ENCODE measurements at places on chromosomes 1 and 21.

DNA sequence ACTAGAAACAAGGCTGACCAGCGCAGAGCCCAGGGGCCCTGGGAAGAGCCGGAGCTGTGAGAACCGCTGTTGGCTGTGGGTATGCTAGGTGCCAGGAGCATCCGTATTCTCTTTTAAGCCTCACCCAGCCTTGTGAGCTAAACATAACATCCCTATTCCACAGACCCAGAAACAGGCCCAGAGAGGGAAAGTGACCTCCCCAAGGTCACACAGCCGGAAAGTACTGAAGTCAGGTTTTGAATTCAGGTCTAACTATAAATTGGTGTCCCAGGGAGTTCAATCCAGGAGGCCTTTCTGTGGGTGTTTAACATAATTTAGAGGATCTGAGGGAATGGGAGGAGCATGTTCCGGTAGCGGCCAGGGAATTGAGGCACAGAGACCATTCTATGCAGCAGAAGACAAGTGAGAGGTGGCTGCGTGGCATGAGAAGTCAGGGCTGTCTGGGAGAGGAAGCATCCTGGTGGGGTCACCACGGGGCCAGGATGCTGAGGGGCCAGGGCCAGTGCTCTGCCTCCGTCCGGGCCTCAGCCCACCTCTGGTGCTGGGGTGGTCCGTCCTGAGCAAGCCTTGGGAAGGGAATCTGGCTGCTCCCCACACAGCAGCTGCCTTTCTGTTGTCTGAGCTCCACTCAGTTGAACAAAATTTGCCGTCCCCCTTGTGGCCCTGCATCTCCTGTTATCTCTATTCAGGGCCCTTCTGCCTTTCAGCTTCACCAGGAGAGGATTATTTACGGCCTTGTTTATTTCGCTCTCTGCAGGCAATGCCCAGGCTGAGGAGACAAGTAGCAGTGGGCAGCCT, 338.8 kb upstream of the VAMP3 start:
- no peak for DNase-seq

GRCh38 chr1:25487628-25488027, 55.8 kb upstream of the LDLRAP1 start:
- DNase-seq, result no peak

DNA sequence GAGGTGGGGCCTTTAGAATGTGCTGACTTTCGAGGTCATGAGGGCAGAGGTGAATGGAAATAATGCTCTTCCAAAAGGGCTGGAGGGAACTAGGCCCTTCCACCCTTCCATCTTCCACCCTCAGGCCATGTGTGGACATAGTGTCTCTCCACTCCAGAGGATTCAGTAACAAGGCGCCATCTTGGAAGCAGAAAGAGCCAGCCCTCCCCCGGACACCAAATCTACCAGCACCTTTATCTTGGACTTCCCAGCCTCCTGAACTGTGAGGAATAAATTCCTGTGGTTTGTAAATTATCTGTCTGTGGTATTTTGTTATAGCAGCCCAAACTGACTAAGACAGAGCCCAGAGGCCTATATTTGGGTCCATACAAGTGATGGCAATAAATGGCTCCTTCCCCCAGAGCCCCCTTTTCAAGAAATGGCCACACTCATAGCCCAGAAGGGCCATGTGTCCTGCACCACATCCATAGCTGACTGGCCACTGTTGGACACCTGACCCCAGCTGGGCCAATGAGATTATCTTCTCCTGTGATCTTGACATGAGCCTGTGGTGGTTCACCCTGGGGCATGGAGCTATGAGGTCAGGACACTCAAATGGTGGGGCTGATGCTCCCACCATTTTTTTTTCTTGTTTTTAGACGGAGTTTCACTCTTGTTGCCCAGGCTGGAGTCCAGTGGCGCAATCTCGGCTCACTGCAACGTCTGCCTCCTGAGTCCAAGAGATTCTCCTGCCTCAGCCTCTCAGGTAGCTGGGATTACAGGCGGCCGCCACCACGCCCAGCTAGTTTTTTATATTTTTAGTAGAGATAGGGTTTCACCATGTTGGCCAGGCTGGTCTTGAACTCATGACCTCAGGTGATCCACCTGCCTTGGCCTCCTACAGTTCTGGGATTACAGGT, 114.9 kb downstream of the RRAGC start:
- DNase-seq, result no peak

DNA sequence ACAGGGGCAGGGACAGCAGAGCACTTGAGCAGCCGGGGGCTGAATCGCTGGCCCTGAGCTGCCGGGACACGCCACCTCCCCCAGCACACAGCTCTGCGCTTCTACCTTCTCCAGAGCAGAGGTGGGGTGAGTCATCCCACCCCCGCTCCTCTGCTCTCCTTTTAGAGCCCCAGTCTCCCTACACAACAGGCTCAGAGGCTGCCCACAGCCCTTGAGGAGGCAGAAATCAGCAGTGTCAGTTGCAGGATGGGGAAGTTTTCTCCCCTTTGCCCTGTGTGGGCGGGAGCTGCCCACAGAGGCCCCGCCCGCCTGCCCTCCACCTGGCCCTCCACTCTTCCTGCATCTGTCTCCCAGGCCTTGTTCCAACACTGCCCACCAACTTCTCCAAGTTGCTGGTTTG, 94.6 kb downstream of the STUM start:
- DNase-seq, result no peak

GRCh38 chr1:3053366-3053980, 15.5 kb upstream of the PRDM16 start:
- no peak for DNase-seq

GRCh38 chr1:113812661-113813135, 422 bp upstream of the RSBN1 start:
- DNase-seq, result no peak

GRCh38 chr1:51491166-51491981, 27.7 kb downstream of the EPS15 start:
- DNase-seq, result no peak

DNA sequence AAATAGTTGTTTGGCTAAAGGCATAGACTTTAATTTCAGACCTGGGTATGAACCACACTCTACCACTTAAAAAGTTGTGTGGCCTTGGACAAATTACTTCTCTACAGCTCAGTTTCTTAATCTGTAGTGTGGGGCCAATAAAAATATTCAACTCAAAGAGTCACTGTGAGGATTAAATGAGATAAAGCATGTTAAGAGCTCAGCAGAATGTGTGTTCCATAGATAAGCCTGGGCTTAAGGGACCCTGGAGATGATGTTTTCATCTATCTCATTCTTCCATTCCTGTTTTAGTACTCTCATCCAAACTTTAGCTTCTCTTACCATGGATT, 17.7 kb downstream of the S100A10 start:
- DNase-seq, result no peak

GRCh38 chr1:201463071-201463552, 5.9 kb downstream of the PHLDA3 start:
- no peak for DNase-seq

DNA sequence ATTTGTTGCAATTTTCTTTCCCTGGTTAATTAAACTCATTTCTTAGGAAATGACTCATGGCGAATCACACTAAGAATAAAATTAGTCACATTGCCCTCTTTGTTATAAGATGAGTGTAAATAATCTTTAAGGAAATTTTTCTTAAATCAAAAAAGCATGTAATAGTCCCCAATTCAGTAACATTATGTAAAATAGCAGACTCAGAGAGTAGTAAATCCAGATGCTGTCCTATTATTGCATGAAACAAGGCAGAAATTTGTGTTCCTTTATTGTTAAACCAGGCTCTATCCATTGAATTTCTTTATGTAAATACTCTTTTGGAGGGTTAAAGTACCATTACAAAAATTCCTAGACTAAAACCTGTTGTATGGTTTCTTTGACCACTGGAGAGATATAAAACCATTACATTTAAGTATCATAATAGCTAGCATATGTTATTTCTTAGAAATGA, 154.5 kb upstream of the C1orf87 start:
- DNase-seq, result no peak

GRCh38 chr1:38125837-38126520, 79.4 kb upstream of the POU3F1 start:
- DNase-seq, result no peak

DNA sequence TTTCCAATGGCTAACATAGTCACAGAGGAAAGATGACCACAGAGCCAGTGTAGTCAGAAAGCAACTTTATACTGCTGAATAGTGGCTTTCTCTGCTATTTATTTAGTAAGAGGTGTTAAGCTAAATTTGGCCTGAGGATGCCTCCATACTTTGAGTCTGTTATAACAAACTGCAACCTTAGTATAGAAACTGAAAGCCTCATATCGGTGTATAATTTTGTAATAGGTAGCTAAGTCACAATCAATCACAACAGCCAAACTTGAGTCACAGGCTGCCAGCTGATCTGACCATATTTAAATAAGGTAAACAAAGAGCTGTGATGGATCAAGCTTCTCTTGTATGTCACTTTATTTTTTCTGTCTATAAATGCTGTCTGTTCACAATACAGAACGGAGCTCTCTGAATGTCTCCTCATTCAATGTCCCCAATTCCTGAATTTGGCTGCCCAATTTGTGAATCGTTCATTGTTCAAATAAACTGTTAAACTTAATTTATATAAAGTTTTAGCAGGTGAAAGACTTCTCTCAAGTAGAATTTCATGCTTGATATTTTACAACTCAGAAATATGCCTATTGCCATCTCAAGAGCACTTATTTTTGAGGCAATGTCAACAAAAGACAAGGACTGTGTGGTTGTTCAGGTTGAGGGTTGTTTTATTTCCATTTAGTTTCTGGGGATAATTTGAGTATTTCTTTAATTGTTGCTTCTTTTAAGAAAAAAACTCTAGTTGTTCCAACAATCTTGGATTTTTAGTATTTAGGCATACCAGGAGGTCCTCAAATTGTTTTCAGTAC, 339.7 kb upstream of the B3GALT2 start:
- DNase-seq, result no peak

- no peak for DNase-seq
Measured at GRCh38 chr1:119737040-119737682, 25.4 kb downstream of the PHGDH start.

DNA sequence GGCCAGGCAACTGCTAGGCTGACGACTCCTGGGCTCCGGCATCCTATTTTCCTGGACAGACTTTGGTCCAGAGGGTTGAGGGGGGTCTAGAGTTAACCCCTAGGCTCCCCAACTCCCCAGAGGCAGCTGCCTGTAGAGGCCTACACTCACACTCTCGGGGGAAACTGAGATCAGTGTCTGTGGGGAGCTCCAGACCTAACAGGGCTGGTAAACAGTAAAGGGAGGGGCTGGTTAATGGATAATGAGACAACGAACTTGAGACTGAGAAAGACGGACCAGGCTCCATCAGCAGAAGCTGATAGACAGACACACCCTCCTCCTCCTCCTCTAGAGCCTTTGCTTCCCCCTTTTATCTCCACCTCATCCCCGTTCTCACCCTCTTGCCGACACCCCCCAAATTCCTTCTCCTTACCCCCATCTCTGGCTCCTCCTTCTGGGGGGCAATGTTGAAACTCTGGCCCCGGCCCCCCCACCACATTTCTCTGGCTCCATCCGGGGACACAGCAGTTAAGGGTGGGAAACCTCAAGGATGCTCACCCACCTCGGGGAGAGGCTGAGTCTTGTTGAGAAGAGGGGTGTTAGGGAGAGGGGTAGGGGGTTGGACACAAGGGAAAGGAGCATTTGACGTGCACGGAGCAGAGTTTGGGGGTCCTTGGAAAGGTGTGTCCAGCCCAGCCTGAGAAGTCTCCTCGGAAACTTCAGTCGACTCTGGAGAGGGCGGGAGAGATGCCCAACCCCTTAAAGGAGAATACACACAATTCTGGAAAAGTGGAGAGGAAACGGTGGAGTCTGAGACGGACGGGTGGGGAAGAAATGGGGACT, at the start of gene MTMR11:
MTMR11 (minus strand) TSS at position 710 of the 822 bp plus-strand sequence; CDS start at position 478, 232 bp downstream.
- DNase-seq, result no peak

DNA sequence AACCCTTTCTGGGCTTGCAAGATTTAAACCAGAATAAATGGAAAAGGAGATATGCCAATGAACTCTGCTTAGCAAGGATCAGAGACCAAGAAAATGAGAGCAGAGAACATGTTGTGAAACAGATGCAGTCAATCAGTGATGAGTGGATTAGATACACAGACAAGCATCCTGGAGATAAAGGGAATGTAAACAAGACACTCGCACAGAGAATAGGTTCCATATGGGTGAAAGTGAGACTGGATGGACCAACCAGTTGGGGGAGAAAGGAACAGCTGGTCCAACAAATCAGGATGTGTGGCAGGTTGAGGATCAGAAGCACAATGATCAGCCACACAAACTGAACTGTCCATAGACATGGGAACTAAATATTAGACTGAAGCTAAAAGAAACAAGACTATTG, 338.2 kb downstream of the ASTN1 start:
- DNase-seq, result peak; percentile 48

DNA sequence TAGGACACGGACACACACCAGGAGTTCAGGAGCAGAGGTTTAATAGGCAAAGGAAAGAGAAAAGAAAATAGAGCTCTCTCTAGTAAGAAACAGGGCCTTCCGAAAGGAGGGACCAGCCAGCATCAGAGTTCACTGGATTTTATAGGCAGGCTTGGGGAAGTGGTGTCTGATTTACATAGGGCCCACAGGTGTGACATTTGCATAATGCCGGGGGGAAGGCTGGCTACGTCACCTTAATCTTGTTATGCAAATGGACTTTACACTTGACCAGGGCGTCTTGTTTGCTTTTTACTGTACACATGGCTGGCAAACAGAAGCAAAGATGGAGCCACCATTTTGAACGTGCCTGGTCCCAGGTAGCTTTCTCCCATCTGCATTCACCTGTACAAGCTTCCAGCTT, at the start of gene OR14A16:
OR14A16 (minus strand) TSS at position 97 of the 400 bp plus-strand sequence. CDS start 8,390 bp downstream, outside the sequence.
- DNase-seq, result peak; percentile 80

DNA sequence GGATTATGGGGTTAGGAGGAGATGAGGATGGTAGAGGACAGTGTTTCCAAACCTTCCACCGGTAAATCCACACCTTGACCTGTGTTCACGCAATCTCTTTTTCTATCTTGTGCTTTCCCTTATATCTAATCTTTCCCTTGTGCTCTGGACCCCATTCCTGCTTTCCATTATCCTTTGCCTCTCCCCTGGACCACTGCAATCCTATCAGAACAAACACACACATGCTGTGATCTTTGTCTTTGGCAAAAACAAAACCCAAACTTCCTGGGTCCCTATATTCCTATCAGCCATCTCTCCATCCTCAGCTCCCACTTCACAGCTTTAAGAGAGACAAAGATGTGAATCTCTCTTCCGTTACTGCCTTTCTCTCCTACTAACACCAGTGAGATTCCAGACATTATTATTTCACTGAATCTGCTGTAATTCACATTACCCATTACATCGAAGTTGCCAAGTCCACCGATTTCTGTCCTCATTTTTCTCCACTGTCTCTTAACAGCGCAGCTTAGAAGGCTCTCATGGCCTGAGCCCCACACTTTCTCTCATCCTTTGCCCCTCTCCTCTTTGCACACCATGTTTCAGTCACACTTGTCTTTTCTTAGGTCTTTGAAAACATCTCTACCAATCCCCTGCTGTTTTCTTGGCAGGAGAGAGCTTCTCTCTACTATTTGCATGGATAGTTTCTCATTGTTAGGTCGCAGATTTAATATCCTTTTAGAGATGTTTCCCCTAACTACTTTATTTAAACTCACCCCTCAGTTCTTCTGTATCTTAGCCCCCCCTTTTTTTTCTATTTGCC, 230.0 kb upstream of the B3GALT2 start:
- DNase-seq, result no peak

DNA sequence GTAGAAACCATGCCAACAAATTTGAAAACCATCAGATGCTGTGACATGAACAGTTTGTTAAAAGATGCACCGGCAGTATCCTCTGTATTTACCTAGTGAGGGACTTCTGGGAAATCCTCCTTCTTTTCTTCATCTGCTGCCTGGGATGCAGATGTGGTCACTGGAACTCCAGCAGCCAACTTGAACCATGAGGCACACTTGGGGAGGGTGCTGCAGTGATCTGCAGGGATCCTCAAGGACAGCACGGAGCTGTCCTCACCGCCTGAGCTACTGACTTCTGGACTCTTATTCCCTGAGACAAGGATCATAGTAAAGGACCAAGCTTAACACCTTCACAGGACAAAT, 19.5 kb upstream of the NID1 start:
- DNase-seq, result no peak

- DNase-seq, result no peak
Measured at GRCh38 chr1:64748222-64748621, 3.3 kb downstream of the RAVER2 start.

All from NCI-H774 (cell line).